ENCODE measurements at places on chromosomes 7 and 10. TPM values are rescaled to one million over a fixed set of nuclear protein-coding genes. Genes with fewer than 3 reads are reported as not detected.

DNA sequence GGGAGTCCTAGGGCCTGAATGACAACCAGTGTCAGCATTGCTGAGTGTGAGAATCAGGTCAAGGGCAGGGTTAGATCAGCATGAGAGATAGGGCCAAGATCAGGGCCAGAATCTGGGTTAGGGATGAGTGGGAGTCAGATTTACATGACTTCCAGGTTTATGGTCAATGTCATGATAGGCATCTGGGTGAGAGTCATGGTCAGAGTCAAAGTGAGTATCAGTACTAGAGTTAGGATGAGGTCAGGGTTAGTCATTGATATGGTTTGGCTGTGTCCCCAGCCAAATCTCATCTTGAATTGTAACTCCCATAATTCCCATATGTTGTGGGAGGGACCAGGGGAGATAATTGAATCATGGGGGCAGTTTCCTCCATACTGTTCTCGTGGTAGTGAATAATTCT lies 12.3 kb downstream of the MRPS24 start:
- no peak for DNase-seq

DNA sequence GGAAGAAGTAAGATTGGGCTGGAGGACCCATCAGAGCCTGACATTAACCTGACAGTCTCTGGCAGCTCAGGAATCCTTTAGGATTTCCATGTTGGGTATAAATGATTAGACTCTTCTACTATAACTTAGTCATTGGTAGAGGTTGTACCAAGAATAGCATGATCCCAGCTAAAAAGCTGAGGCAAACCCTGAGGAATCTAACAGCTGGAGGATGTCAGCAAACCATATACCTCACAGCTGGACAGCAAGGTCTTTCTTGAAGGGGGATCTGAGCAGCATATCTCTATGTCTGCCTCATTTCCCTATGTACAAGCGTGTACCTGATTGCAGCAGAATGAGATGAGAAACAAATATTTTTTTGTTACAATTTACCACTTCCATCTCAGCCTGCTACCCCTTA lies 103.2 kb downstream of the NPSR1 start:
- no peak for DNase-seq

The TRIL gene
- 26.3 TPM for polyA plus RNA-seq

- DNase-seq: no peak
These were observed 76.6 kb upstream of the DGKI start for GRCh38 chr7:137923380-137923779.

DNA sequence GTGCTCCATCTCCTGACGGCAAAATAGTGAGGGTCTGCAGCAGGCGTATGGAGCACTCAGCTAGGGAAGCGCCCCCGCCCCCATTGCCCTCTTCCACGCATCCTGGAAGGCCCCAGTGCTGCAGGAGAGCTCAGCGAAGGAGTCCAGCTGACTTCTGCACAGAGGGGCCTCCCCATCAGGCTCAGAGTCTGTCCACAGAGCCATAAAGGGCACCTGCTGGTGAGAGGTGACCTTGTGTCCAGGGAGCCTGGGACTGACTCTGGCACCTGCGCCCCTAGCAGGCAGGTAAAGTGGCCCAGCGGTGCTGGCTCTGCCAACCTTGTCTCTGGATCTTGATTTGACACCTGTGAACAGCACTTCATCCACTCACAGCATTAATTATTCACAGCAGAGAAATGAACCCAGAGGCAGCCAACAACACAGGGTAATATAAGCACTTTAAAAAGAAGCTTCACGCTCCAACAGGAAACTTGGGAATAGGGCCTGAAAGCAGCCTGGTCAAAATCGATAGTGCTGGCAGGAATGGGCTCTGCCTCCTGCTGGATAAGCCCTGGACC lies 59.6 kb downstream of the VOPP1 start:
- DNase-seq: no peak

Data from muscle of leg (tissue), 16 donors.